Left ventricle myocardium superior (tissue), 1 donor: ENCODE measurements at places on chromosomes 3 and 15. TPM values are rescaled to one million over a fixed set of nuclear protein-coding genes. Genes with fewer than 3 reads are reported as not detected.

- no peak for DNase-seq
Observed at GRCh38 chr3:22907161-22907780, 295.9 kb upstream of the UBE2E2 start.

DNA sequence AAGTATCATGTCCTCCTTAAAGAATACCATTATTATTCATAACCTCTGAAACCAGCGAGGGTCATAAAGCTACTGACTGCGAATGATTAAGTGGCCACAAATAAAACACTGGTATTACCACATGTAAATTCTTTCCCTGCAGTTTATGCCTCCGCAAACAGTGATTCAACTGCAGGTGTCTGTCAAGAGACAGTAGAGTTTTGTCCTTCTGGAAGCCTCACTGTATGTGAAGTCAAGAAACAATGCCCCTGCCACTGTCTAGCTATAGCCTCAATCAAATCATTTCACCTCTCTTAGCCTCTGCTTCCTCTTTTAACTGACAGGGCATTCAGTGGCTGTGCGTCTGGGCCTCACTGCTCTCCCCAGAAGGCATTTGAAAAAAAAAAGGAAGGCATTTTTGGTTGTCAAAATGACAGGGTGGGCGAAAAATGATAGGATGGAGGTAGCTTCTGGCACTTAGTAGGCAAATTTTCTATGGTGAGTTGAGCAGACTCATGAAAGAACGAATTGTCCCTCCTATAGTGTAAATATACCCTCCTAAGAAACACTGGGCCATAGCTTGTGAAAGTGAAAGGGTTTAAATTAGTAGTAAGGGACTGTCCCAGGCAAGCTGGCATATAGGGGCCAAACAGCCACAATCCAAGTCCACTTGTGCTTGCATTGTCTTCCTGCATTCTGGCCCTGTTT is 66.7 kb downstream of the FILIP1L start:
- DNase-seq: no peak

The CD80 gene
- not detected for total RNA-seq

DNA sequence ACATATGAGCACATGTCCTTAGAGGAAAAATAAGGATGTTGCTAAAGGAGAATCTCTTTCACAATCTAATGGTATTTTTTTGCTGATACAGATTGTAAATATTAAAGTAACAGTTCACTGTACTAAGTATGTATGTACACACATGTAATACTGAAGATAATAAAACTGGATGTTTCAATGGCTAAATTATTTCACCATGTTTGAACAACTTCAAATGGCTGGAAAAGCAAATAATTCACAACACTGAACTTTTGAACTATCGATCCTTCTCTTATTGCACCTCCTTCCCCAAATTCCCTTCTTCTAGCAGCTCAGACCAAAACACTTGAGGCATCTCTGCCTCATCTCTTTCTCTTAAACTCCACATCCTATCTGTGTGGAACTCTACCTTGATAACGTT is 149.5 kb downstream of the EPHA3 start:
- no peak for DNase-seq

The TTC21A gene
- 1.1 TPM for total RNA-seq

- no peak for DNase-seq
Observed at GRCh38 chr3:195773956-195774537, 37.7 kb downstream of the MUC4 start.

The CPEB1 gene
- total RNA-seq: 0.72 TPM
